ENCODE measurements at places on chromosomes 3 and 15.

DNA sequence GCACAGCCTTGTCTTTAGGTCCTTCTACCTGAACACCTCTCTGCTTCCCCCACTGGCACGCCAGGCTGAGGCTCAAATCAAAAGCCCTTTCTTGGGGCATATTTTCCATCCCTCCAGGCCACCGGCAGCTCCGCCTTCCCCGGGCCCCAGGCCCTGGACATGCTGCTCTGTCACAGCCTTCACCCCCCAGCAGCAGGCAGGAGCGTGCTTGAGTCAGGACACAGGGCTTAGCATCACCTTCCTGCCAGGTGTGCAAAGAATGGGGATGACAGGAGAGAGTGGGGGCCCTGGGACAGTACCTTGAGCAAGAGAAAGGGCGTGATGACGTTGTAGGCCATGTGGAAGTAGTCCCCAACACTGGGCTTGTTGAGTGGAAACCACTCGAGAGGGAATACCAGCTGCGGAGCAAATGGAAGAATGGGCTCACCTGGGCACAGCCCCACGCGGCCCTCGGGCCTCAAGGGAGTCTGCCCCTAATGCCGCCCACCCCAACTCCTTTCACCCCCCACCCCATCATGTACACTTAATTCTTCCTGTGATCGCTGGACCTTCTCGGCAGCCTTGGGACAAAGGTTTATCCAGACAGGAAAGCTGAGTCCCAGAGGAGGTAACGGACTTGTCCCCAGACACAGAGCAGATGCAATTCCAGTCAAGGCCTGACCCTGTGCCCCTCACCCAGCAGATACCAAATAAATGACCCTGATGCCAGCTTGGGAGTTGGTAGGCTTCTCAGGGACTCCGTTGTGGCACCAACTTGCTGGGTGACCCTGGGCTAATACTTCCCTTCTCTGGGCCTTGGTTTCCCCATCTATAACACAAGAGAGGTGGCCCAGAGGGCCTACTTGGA, 9.1 kb upstream of the CALML4 start:
- no peak for DNase-seq

GRCh38 chr3:43378066-43378935, 92.0 kb downstream of the SNRK start:
- peak; percentile 44 for DNase-seq

- no peak for DNase-seq
Measured at GRCh38 chr3:56469141-56469540, 874 bp upstream of the ERC2 start.

DNA sequence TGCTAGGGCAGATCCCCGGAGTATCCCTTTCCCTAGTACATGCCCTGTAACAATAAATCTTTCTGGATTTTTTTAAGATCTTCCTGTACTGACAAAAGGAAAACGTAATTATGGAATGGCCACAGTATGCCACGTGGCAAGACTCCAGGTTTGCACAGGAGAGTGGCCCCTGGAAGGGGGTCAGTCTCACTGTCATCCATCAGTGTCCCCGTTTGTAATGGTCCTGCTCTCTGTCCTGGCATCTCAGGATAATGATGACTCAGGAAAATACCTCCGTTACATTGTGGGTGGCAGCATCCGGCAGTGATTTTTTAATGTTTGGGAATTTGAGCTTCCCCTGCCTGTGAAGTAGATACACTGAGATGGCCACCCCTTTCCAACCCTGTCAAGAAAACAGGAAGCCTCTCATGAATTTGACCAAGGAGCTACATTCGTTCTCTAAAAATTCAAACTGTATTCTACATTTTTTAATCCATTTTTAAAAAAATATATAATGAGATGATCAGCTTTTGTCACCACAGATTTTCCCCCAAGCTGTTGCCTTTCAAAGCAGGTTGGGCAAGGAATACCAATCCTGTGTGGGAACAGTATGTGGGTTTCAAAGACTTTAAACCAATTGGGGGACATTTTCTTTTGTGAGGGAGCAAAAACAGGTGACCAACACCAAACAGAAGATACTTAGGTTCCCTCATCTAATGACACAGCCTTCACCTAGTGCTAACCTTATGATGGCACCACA, 110.4 kb downstream of the C3orf70 start:
- no peak for DNase-seq

GRCh38 chr3:168416446-168416845, 320.7 kb upstream of the GOLIM4 start:
- DNase-seq = no peak

- no peak for DNase-seq
Measured at GRCh38 chr15:47822048-47822447, 104.7 kb downstream of the SEMA6D start.

GRCh38 chr3:33313331-33313730, 36.1 kb downstream of the FBXL2 start:
- no peak for DNase-seq

GRCh38 chr3:101319531-101319930, 844 bp downstream of the IMPG2 start:
- DNase-seq = no peak

- DNase-seq = no peak
Measured at GRCh38 chr15:38378161-38378560, 75.8 kb upstream of the FAM98B start.

DNA sequence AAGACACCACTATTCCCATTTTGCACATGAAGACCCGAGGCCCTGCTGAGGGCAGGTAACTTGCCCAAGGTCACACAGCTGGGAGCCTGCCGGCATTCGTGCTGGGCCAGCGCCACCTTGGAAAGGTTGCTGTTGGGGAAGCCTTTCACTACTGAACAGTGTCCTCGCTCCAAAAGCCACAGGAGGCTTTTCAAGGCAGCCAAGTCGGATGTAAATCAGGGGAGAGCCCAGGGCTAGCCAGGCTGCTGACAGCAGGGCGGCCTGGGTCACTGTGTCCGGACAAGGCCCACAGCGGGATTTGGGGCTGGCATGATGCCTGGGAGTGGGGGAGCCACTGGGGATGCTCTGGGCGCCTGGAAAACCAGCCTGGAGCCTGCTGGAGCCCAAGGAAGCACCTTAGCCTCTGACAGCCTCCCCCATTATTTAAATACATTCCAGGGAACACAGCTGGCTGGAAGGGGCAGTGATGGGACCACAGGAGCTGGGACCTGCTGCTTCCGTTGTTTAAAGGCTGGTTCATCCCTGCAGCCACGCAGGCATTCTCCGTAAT, 10.5 kb downstream of the SLC6A6 start:
- no peak for DNase-seq

GRCh38 chr15:88651136-88651732, 12.4 kb downstream of the ISG20 start:
- no peak for DNase-seq

- no peak for DNase-seq
Measured at GRCh38 chr3:132593947-132594323, 3.1 kb upstream of the ACKR4 start.

DNA sequence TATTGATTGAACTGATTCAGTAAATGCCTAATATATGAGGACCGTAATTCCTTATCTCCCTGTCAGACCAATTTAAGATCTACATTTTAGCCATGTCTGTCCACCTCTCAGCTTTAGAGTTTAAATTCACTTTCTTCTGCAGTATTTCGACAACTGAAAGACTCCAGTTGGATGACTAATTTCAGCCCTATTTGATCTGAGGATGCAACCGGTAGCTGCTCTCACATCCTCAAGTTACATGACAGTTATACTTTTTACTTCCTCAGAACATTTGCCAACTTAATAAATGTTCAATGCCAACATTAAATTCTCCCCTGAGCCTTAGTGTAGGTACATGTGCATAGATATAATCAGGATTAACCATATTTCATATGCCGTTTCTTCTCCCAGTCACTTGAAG, 2.5 kb upstream of the HHLA2 start:
- no peak for DNase-seq

- no peak for DNase-seq
Measured at GRCh38 chr3:106590216-106590615, 721.4 kb upstream of the CBLB start.

DNA sequence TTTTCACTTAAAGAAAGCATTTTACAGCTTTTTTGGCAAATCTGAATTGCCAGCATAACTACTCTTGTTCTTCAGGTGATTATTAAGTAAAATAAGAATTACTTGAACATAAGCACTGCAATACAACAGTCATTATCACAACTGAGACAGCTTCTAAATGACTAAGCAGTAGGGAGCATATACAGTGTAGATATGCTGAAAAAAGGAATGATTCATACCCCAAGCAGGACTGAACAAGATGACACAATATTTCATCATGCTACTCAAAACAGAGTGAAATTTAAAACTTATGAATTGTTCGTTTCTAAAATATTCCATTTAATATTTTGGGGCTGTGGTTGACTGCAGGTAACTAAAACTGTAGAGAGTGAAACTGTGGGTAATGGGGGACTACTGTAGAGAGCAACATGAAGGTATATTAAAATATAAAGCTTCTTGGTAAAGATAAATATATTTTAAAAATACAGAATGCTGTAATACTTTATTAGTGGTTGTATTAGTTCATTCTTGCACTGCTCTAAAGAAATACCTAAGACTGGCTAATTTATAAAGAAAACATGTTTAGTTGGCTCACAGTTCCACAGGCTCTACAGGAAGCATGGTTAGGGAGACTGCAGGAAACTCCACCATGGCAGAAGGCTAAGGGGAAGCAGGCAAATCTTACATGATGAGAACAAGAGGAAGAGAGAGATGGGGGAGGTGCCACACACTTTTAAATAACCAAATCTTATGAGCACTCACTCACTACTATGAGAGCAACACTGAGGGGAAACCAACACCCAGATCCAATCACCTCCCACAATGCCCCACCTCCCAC, 84.8 kb downstream of the DCLK3 start:
- DNase-seq = no peak

DNA sequence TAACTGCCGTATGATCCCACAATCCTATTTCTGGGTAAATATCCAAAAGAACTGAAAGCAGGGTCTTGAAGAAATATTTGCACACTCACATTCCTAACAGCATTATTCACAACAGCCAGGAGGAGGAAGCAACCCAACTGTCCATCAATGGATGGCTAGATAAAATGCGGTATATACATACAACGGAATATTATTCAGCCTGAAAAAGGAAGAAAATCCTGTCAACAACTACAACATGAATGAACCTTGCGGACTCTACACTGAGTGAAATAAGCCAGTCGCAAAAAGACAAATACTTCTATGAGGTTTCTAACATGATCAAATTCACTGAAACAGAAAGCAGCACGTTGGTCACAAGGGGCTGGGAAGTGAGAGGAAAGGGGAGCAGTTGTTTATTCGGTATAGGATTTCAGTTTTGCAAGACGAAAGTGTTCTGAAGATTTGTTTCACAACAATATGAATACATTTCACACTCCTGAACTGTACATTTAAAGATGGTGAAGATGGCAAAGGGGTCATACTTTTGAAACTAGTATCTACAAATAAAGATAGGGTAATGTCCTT, 6.2 kb downstream of the DLG1 start:
- no peak for DNase-seq

DNA sequence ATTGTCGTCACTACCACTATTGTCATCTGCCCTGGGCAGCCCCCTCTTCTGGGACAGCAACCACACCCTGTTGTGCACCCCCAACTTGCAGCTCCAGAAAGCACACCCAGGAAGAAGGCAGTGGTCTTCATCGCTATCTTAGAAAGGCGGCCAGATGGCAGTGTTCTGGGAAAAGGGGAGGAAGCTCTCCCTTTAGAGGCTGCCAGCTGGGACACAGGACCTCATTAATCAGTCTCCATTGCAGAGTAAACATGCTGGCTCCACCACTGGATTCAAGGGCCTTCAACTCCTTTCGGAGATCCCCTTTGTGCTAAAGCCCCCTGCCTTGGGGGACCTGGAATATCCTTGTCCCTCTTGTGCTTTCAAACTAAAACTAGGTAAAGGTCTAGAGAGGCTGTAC, 199.3 kb upstream of the LINGO1 start:
- no peak for DNase-seq

GRCh38 chr3:148367756-148368155, 329.9 kb upstream of the AGTR1 start:
- DNase-seq = no peak

- no peak for DNase-seq
Measured at GRCh38 chr3:29279286-29279685, 1.6 kb upstream of the RBMS3 start.

- DNase-seq = no peak
Measured at GRCh38 chr3:136716629-136717028, 35.5 kb downstream of the STAG1 start.

DNA sequence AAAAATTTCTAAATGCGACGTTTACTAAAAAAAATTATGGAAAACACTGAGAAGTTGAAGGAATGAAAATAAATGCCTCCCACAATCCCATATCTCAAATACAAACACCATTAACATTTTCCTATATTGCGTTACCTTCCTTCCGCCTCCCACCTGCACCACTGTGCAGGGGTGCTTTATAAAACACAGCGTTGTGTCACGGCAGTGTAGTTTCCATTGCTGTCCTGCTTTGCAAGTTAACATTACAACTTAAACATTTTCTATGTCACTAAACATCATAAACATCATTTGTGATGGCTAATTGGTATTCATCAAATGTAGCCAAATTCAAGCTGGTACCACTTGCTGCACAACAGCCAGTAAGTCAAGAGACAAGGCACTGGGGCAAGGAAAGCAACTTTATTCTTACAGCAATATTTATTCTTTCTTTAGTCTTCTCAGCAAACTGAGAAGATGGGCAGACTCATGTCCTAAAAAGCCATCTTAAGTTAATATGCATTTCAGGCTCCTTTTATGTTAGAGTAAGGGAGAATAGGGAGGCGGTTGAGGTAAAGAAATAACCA, 12.3 kb upstream of the FETUB start:
- DNase-seq = no peak

GRCh38 chr3:112738366-112738765, 97.4 kb upstream of the CCDC80 start:
- DNase-seq = no peak

DNA sequence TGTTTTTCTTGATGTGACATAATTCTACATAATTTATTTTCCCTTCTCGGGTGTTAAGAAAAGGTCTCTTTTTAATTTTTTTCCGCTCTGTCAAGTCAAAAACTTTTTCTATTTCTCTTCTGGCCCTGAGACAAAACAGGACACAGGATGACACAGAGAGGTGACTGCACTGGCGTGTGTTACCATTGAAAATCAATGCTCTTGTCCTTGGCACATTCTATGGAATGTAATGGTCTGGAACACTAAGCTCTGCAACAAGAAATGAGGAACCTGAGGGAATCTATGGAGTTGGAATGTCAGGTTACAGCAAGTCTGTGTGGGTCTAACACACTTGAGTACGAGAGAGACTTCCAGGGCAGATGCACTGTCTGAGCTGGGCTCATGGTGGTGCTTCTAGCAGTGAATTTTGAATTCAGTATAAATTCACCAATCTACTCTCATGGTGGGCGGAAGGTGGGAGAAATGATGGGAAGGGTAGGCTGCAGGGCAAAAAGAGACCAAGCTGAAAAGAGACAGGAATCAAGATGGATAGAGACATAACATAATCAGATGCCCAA, 508.3 kb downstream of the TUSC7 start:
- no peak for DNase-seq

DNA sequence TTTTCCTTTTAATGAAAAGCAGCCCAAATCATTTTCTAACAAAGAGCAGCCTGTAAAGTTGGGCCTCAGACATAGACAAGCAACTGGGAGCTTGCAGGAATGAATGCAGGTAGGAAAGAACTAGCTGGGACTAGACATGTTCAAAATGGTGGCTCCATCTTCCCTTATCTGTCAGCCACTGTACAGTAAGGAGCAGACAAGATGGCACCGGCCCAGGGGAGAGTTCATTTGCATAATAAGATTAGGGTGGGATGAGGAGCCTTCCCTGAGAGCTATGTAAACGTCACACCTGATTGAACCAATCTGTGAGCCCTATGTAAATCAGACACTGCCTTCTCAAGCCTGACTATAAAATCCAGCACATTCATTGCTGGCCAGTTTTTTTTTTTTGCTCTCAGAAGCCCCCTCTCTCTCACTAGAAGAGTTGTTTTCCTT, 59.7 kb upstream of the GK5 start:
- DNase-seq = no peak

- no peak for DNase-seq
Measured at GRCh38 chr3:157551961-157552360, 48.7 kb upstream of the VEPH1 start.

Data from stimulated activated CD4-positive, alpha-beta T cell treated with anti-CD3 and anti-CD28 coated beads, Interleukin-1b, Interleukin-23, amount 100 ng/mL, for 4 hours (primary cell).